ENCODE measurements at places on chromosomes 1 and 21.

DNA sequence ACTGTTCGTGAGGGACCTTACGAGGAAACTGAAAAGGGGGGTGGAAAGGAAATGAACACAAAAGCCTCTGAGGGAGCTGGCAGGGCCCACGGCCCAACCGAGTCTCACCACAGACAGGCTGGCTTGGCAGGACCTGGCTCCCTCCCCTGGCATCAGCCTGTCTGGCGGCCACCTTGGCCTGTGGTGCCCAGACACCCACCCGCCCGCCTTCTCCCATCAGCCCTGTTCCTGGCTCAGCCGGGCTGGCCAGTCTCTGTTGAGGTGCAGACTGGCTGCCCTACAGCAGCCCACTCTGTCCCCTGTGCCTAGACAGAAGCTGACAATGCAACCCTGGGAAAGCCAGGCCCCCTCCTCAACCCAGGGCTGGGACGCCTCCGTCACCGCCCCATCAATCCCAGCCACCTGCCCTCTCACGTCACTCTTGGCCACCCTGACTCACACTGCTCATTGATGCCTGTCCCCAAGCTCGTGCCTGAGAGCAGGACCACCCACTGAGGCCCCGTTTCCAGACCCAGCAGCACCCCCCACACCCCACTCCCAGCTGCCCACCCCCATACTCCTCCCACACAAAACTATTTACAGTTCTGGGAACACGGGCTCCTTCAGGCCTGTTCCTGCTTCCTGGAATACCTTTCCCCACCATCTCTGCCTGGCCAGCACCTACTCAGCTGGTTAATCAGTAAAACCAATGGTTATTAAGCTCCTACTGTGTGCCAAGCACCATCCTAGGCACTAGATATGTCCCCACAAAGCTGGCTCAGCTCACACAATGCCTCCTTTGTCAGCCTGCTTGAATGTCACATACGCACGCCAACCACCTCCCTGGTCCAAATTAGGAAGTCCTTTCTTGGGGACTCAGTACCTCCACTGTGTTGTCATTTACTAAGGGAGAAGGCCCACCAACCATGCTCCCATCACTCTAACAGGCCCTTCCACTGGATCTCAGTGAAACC, 22.7 kb downstream of the SDC3 start:
- no peak for DNase-seq

DNA sequence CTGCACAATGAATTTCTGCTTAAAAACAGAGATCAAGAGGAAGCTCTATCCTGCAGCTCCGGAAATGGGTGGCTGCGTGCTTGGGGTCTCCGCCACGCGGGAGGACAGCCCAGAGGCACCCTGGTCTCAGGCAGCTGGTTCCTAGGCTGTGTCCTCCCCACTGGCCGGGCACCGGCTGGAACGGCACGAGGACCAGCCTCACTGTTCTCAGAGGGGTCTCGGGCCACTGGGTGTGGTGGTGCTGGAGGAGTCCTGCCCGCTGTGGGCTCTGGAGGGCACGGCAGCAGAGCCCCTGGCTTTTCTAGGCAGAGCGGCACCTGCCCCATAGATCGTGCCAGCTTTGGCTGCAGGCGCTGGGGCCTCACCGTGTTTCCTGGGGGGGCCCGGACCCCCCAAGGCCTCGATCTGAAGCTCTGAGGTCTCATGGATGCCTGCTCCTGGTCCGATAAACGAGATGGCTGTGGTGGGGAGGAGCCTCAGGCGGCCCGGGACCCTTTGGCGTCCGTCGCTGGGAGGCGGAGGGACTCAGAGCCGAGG, 8.2 kb upstream of the RNF223 start:
- no peak for DNase-seq

GRCh38 chr1:240342251-240342625, 250.6 kb downstream of the FMN2 start:
- no peak for DNase-seq

DNA sequence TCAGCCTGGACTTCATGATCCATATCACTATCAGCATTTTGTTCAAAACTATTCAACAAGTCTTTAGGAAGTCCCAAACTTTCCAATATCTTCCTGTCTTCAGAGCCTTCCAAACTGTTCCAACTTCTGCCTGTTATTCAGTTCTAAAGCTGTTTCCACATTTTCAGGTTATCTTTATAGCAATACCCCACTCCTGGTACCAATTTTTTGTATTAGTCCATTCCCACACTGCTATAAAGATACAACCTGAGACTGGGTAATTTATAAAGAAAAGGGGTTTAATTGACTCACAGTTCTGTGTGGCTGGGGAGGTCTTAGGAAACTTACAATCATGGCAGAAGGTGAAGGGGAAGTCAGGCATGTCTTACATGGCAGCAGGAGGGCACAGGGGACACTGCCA, 18.3 kb upstream of the DNAH14 start:
- DNase-seq = no peak

- DNase-seq = no peak
Measured at GRCh38 chr1:70504821-70505193, 93.7 kb downstream of the CTH start.

DNA sequence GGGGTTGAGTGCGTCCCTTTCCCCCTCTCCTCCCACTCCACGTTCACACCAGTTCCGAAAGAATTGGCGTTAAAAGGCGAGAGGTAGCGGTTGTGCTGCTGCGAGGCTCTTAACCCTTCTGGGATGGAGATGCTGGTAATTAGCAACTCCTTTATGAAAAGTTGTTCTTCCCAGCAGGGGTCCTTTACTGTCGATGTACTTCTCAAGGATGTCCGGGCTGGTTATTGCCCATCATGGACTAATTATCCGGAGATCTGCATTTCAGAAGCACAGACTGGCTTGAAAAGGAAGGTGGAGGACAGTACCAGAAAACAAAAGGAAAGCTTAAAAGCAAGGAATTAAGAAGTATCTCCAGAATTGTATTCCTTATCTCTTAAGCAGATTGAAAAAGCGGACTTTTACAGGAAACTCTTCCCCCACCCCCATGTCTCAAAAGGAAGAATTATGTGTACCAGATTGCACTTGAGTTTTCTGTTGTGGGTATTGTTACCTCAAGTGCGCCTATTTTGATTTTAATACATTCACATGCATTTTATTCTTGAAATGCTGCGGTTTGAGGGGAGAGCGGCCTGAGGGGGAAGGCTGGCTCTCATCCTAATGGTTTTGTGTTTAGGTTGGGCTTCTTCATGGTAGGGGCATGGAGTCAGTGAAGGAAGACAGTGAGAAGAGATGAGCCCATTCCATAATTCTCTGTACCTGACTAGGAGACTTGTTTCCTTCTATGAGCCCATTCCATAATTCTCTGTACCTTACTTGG, 1.5 kb downstream of the AK4 start:
- no peak for DNase-seq

GRCh38 chr1:66764994-66765578, 12.8 kb downstream of the DYNLT5 start:
- DNase-seq = peak; percentile 66

DNA sequence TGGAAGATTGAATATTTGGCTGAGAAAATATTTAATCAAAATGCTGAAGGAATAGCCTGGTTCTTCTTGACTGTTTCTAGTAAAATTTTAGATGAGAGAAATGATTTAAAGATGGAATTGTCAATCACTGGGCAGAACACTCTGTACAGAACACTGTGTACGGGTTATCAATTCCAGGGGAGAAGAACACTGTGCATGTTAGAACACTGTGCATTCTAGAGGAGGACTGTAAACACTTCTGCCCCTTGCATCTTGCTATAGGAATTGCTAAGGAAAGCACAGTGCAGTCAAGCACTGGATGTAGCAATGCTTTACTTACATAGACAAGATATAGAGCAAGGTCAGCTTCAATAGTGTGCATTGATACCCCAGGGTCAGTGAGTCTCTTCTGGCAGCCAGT, 98.7 kb downstream of the RWDD3 start:
- no peak for DNase-seq

- no peak for DNase-seq
Measured at GRCh38 chr21:16522548-16522947, 792.8 kb downstream of the USP25 start.

- DNase-seq = no peak
Measured at GRCh38 chr1:221076391-221076811, 197.2 kb downstream of the HLX start.

GRCh38 chr1:67058761-67059160, 4.8 kb upstream of the SLC35D1 start:
- DNase-seq = no peak

- DNase-seq = no peak
Measured at GRCh38 chr1:166884040-166884642, 8.1 kb upstream of the TADA1 start.

DNA sequence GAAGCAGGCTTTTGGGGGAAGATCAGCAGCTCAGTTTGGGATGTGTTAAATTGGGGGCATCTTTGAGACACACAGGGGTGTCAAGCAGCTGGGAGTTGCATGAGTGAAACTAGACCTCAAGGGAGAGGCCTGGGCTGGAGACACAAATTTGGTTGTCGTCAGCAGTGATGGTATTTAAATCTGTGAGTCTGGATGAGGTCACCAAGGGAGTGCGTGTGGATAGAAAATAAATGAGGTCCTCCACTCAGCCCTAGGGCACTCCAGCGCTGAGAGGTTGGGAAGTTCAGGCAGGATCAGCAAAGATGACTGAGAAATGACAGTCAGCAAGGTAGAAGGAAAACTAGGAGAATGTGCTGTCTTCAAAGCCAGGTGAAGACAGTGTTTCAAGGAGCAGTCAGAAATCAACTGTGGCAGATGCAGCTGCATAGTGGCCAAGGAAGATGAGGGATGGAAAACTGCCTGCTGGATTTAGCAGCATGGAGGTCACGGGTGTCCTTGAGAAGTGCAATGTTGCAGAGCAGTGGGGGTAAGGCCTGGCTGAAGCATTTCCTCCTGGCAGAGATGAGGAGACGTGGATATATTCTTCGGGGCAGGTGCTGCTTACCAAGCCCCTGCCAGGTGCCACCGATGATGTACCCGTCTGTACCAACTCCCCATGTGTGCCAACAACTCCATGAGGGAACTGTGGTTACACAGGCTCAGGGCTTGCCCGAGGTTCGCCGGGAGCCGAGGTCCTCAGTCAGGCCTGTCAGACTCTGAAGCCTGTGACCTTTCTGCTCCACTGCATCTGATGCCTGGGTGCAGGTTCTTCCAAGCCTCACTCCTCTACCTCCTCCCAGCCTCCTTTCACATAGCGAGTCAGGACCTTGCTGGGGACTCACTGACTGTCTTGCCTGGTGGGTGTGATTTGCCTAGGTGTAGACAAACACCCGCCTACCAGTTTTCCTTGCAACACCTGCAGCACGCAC, 11.3 kb downstream of the MAP7D1 start:
- DNase-seq = no peak

DNA sequence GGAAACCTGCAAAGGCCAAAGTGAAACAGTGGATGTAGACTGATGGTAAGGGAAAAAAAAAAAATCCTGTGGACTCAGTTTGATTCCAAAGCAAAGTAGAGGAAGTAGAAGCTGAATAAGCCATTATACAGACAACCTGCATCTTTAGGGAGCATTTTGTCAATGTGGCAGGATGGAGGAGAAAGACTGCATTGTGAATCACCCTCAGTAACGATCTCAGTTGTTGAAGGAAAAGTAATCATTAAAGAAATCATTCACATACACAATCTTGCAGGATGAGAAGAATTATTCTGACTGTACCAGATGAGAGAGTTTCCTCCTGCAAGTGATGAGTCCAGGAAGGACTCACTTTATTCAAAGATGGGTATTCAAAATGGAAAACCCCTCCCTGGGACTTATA, 45.1 kb upstream of the TRIM67 start:
- no peak for DNase-seq

DNA sequence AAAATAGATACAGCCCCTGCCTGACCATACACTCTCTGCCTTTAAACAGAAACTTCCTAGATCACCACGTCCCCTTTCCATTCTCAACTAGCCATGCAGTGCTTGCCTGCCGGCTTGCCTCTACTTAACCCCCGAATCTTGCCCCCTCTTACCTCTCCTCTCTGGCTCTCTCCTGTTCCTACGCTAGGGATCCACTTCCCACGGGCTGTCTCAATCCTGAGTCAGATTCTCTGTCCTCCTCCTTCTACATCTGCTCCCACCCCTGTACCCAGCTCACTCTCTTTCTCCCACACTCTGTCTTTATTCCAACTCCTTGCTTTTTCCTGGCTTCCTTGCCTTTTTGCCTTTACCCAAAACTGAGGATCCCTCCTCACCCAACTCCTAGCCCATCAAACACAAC, 29.3 kb downstream of the ATF3 start:
- no peak for DNase-seq

DNA sequence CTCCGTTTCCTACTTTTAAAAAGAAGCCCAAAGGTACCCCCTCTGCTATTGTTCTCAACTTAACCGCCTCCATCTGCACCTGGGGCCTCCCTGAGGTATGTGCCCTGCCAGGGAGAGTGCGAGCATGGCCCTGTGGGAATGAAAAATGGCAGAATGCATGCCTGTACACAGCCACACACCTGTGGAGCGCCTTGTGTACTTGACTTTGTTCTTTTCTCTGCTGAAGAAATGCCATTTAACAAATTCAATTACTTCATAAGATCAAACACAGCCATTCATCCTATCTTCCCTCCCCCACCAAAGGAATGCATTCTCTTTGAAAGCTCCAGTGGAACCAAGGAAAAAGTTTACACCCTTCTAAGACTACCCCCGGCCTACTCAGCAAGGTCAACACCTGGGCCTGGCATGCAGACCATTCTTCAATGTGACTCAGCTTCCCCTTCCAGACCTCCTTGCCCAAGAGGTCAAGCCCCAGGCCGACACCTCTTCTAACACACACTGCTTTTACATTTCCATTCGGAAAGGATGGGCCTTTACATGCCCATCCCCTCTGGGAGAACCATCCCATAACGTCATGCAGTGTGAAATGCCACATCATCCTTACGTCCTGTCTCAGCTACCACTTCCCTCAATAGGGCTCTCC, 123.7 kb downstream of the SMYD2 start:
- no peak for DNase-seq

DNA sequence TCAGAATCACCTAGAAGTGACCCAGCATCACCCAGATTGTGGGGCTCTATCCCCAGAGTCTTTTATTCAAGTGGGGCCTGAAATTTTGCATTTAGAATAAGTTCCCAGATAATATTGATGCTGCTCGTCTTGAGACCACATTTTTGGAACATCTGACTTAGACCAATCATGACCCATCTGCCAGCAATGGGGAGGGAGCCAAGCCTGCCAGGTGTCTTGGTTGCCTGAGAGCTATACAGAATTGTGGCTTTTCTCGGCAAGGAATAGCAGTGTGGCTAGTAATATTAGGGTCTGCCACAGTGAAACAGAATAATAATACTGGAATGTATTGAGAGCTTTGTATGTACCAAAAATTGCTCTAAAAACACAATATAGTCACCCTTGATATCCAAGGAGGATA, 31.1 kb upstream of the RGS8 start:
- DNase-seq = no peak

- DNase-seq = no peak
Measured at GRCh38 chr1:228889289-228889688, 154.0 kb downstream of the RHOU start.

- no peak for DNase-seq
Measured at GRCh38 chr1:192859808-192860207, 51.0 kb downstream of the RGS2 start.

DNA sequence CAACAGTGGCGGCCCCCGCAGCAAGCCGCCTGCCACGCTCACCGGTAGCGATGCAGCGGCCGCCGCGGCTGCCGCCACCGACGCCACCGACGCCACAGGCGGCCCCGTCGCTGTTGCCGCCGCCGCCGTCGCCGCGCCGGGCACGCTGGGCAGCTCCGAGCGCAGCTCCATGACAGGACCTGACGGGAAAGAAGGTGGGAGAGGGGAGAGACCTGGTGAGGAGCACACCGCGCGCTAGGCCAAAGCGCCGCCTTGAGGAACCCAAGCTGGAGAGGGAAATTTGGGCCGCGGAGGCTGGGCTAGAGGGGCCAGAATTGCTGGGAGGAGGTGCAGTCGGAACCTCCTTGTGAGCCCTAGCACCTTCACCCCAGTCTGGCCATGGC, 1.9 kb downstream of the DMRTA2 start:
- no peak for DNase-seq
